ENCODE measurements at places on chromosomes 2 and 18.

DNA sequence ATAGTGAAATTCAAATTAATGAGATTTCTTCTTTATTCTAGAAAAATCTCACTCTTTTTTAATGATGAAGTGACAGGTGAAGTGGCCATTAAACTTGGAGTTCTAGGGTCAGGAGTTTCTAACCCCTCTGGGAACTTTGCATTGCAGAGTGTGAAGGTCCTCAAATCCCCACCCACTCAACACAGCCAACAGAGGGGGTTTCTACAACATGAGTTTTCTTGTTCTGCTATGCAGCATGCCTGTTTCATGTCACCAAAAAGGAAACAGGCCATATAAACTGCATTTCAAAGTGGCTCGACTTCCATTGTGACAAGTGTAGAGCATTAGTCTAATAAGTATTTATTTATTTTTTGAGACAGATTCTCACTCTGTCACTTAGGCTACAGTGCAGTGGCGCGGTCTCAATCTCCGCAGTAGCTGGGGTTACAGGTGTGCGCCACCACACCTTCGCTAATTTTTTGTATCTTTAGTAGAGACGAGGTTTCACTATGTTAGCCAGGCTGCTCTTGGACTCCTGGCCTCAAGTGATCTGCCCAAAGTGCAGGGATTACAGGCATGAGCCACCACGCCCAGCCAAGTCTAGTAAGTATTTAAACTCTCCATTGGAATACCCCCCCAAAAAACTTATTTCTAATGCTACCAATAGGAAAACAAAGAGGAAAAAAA, 146.1 kb upstream of the ZFP36L2 start:
- DNase-seq = no peak

DNA sequence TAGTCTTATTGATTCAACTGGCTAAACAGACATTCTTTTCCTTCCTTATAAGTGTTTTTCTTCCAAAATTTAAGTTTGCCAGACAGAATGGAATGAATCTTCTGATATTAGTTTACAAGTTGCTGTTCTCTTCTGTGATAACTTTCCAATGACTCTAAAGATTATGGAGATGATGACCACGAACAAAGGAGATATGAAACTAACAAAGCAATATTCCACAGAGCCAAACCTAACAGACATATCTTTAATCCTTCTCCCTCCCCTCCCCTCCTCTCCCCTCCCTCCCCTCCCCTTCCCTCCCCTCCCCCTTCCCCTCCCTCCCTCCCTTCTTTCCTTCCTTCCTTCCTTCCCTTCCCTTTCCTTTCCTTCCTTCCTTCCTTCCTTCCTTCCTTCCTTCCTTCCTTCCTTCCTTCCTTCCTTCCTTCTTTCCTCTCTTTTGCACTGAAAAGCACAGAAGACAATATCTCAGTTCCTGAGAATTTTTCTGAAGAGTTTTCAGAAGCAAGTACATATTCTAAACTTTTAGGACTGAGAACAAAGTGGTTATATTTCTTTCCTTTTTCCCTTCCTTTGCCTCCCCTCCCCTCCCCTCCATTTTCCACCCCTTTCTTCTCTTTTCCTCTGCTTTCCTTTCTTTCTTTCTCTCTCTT, 89.9 kb downstream of the KCNH7 start:
- DNase-seq = no peak

GRCh38 chr2:109399066-109399465, 214.7 kb downstream of the SEPTIN10 start:
- no peak for DNase-seq

- peak; percentile 10 for DNase-seq
Observed at GRCh38 chr2:177161741-177162460, 50.7 kb upstream of the HNRNPA3 start.

GRCh38 chr2:218877331-218877730, 3.3 kb upstream of the WNT10A start:
- no peak for DNase-seq

- DNase-seq = no peak
Observed at GRCh38 chr2:232460171-232460570, 4.2 kb downstream of the ALPI start.

- no peak for DNase-seq
Observed at GRCh38 chr2:166932032-166932431, 43.8 kb downstream of the XIRP2 start.

DNA sequence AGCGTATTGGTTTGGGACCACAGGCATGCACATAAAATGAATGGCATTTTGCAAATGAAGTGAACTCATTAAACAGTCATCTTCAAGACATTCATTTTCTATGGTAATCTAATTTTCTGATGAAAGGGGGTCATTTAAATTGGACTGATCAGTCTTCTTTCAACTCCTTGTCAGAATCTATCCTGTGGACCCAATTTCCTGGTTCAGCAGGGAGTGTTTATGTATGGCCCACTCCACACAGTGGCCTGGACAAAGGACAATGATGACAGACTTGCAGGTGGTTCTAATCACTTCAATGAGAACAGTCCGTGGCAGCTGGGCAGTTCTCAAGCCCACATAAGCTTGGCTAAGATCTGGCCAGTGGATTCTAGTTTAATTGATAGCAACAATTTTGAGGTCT, 448.1 kb downstream of the DCDC2C start:
- peak; percentile 36 for DNase-seq

GRCh38 chr18:24055009-24055804, 40.7 kb downstream of the TTC39C start:
- DNase-seq = no peak

DNA sequence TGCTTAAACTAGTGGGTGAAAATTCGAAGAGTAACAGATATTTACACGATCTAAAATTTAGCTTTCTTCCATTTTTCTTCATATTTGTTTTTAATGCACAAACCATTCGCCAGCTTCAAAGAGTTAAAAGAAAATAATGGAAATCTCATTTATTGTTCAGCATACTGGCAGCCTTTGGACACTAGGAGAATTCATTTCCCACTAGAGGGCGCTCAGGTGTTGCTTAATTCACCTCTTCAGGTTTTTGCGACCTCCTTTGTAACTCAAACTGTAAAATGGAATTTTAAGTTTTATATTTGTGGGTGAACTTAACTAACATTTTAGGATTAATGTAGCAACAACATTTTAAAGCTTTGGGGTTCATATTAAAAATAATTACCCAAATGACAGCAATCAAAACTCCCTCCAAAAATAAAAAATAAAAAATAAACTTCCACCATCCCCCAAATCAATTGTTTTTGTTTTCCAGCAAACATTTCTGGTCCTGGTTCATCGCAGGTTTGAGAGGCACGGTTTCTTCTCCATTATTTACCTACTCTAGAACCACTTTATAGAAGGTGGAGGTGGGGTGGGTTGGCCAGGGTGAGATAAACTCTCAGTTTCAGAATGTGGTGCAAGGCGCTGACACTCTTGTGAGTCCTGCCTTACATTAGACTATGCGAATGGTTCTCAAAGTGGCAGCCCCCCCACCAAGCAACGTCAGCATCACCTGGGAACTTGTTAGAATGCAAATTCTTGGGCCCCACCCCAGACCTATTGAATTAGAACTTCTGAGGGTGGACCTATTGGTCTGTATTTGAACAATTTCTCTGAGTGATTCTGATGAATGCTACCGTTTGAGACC, 24.7 kb upstream of the PNPT1 start:
- peak; percentile 64 for DNase-seq

GRCh38 chr2:14634182-14634488, 1.6 kb downstream of the LRATD1 start:
- no peak for DNase-seq

GRCh38 chr18:75023473-75023872, 185.5 kb downstream of the PTGR3 start:
- no peak for DNase-seq

DNA sequence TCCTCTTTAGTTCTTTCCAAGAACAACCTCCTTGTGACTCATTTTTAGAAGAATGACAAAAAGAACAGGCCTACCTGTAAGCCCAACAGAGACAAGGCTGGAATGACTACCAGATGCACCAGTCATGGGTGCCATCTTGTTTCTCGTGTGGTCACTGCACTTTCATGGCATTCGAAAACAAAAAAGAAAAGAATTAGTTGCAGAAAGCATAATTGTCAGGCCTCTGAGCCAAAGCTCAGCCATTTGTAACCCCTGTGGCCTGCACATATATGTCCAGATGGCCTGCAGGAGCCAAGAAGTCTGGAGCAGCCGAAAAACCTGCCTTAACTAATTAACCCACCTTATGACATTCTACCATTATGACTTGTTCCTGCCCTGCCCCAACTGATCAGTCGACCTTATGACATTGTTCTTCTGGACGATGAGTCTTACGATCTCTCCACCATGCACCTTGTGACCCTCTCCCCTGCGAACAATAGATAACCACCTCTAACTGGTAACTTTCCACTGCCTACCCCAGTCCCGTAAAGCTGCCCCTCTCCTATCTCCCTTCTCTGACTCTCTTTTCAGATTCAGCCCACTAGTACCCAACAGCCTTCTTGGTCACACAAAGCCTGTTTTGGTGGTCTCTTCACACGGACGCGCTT, 13.9 kb upstream of the BUB1 start:
- no peak for DNase-seq

DNA sequence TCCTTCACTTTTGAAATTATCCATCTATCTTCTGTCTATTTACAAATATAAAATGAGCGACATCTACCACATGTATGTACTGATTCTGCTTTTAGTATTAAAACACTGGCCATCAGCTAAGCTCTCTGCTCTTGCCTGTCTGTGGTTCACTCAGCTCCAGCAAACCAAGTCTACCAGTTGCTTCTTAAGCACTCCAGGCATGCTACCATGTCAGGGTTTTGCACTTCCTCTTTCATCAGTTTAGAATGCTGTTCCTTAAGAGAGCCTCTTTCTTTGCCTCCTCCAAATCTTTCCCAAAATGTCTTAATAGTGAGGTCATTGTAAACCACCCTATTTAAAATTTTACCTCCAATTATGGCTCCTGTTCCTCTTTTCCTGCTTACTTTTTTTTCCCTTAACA, 59.5 kb downstream of the SCN3A start:
- DNase-seq = no peak

- no peak for DNase-seq
Observed at GRCh38 chr2:40321016-40321623, 130.8 kb downstream of the SLC8A1 start.

DNA sequence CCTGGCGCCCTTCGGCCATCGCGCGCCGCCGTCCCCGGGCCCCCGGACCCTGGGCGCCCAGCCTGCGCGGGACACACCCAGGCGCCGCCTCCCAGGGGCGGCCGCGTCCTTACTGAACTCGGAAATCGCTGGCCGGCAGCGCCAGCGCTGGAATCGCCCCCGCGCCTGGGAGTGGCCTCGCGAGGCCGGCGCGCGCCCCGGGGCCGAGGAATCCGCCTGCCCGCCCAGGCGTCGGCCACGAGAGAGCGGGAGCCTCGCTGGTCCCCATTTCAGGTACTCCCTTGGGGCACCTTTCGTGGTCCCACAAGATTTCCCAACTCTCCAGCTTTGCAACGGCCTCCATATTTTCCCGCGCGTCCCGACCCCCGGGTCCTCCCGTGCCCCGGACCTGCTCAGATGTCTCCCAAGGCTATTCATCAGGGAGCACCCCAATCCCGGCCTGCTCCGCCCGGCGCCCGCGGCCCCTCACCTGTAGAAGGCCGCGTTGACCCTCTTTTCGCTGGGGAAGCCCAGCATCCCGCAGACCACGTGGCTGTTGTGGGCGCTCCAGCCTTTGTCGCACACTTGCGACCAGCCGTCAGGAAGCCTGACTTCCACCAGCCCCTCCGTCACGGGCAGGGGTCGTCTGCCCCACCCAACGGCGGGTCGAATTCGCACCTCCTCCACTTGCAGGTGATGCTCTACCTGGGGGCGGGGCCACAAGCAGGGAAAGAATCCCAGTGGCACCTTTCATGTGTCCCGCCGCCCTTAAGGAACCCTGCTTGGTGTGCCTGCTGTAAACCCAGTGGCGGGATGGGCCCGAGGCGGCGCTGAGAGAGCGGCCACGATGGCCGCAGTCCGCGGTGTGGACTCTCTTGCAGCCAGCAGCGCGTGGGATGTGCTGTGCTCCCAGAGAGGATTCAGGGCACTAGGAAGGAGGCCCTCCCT, 4.6 kb downstream of the LOXL3 start:
- DNase-seq = peak; percentile 87

- no peak for DNase-seq
Observed at GRCh38 chr18:55833543-55833942, 245.6 kb upstream of the TCF4 start.

GRCh38 chr18:11293794-11294193, 144.4 kb upstream of the PIEZO2 start:
- DNase-seq = no peak

- DNase-seq = no peak
Observed at GRCh38 chr2:30705711-30706533, 101.3 kb downstream of the CAPN13 start.

GRCh38 chr2:15841776-15842560, 98.4 kb upstream of the MYCN start:
- no peak for DNase-seq

- DNase-seq = no peak
Observed at GRCh38 chr2:160602073-160602472, 108.5 kb upstream of the RBMS1 start.

GRCh38 chr2:86704459-86704971, 15.6 kb upstream of the RMND5A start:
- DNase-seq = peak; percentile 1

- no peak for DNase-seq
Observed at GRCh38 chr2:127012868-127013267, 94.1 kb downstream of the BIN1 start.

DNA sequence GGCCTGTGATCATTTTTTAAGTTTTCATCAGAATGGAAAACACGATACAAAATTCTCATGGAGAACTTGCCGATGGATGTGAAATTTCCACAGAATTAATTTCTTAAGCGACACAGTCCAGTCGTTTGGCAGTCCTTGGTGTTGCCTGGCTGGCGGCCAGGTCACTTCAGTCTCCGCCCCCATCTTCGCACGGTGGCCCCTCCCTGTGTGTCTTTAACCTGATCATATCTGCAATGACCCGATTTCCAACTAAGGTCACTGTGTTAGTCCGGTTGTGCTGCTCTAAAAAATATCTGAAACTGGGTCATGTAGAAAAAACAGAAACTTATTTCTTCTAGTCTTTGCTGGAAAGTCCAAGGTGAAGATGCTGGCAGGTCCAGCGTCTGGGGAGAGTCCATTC, 44.5 kb upstream of the COPS8 start:
- no peak for DNase-seq

DNA sequence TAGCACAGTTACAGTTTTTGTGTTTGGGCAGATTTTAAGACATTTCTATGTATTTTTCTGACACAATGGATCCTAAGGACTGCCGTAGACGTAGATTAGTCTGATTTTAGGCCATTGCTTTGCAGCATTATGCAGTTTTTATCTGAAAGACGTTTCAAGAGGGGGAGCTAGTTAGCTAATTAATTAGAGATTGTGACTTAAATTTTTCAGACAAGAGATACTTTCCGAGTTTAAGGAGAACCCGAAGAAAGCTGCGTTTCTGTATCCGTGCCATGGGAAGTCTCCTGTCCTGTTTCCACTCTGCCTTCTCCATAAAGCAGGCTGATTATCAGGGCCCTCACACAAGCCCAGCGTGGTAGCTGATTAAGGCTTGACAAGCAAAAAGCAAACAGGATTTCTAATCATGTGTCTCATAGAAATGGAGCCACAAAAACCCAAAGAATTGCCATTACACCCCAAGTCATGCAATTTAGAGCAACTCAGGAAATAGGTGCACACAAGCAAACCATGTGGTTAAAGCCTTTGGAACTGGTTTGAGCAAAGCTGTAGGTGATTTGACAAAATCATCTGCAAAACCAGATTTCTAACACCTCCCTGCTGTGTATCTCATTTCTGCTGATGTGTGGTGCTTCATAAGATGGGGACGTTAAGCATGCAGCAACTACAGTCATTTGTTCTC, 808.1 kb downstream of the RNF144A start:
- DNase-seq = peak; percentile 48

Data from NCI-H146 (cell line).